Renal pelvis (tissue), 12 donors: ENCODE measurements at places on chromosomes 1 and 21. TPM values are rescaled to one million over a fixed set of nuclear protein-coding genes. Genes with fewer than 3 reads are reported as not detected.

- DNase-seq = no peak
Measured at GRCh38 chr1:116431870-116432500, 58.9 kb downstream of the ATP1A1 start.

DNA sequence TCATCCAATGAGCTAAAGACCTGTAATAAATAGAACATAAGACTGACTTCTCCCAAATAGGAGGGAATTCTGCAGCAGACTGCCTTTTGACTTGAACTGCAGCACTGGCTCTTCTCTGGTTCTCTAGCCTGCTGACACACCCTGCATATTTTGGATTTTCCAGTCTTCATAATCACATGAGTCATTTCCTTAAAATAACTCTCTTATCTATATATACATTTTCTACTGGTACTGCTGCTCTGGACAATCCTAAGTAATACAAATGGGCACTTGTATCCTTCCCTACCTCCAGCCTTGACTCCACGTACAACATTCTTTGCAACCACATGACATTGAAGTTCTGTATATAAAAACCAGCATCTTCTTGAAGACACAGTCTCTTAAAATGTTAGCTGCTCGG lies 429.4 kb upstream of the TMPRSS15 start:
- DNase-seq = no peak

The IPP gene
- 29.7 TPM for polyA plus RNA-seq

DNA sequence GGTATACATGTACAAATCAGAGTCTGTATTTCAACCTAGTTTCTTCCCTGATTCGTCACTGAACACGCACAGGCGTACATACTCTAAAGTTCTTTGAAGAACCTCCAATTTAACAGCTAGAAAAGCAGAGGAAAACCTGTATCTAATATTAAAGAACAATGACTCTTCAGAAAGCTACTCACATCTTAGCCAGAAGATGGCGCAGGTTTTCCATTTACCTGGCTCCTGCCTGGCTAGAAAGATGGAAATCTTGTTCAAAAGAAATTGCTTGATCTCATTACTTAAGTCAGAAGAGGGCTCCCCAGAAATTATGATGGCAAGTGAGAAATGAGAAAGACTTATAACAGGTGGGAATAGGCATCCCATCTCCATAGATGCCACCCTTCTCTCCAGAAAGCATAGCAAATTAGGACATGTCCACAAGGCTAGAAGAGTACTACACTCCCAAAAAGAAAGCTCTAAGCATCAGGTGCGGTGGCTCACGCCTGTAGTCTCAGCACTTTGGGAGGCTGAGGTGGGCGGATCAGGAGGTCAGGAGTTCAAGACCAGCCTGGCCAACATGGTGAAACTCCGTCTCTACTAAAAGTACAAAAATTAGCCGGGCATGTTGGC lies 19.0 kb upstream of the L1TD1 start:
- DNase-seq = peak; percentile 57

GRCh38 chr1:100415498-100415778 lies 63.1 kb downstream of the CDC14A start:
- DNase-seq = peak; percentile 22

DNA sequence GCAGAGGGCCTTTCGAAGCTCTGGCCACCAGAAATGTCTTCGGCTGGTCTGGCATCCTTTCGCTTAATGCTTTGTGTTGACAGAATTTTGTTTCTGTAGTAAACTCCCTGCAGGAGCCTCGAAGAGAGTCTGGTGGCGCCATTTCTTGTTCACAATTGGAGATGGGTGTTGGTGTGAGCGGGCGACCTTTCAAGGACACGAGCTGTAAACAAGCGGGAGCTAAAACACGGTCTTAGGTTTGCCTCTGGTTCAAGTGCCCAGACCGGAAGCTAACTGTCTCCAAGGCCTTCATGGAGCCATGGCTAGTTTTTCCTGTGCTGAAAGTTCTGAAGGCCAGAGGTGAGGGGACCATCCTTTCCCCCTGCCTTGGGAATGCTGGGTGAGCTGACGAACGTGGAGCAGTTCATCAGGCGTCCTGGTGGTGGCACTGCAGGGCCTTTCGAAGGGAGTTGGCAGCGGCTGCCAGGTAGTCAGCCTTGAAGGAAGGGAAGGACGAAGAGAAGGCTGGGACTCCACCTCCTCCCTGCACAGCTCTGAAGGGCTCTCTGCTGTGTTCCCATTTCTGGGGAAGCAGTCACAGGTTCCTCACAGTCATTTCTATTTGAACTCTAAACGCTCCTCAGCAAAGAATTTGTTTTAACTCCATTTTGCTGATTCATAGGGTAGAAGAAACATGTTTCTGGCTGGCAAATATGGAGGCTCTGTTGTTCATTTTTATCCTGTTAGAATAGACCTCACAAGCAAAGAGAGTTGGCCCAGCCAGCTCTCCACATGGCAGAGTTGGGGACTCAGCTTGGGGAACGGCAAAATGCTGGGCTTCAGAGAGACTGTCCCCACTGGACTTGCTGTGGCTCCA lies 35.2 kb downstream of the URB2 start:
- peak; percentile 43 for DNase-seq

DNA sequence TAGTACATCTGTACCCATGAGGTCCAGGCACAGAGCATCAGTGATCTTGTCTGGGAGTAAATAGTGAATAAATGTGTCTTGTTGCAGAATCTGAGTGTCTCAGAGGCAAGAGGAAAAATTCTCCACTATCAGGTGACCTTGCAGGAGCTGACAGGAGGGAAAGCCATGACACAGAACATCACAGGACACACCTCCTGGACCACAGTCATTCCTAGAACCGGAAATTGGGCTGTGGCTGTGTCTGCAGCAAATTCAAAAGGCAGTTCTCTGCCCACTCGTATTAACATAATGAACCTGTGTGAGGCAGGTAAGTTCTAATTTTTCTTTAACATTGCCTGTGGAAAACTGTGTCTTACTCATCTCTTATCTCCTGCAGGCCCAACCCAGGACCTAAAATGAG lies 43.1 kb downstream of the IL12RB2 start:
- DNase-seq = no peak

DNA sequence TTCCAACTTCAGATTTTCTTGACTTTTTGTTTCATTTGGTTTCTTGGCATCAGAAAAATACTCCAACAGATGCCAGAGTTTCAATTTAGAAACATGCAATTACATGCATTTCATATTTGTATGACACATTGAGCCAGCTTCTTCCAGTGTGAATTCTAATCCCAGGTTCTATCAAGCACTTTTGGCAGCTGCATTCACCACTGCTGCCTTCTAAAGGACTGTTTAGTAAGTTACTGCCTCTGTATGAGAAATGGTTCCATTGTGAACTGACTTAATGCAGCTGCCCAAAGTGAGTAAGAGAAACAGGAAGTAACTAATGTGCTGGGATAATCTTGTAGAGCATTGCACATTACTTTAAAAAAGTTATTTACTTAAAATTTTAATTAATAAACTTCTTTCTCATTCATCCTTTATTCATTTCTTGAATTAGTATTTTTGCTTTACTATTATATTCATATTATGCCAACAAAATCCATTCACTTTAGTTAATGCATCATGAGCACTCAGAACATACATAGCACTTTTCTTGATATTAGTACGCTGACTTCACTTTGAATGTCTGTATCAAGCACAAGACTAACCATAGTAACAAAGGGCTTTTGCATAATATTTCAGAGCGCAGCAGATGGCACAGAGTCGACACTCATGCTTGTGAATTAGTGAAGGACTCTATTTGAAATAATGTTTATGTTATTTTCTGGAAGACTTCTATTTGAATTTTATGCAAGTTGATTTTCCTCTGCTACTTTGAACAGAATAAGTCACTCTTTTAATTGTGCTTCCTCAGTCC lies 9.8 kb downstream of the RGS18 start:
- DNase-seq = no peak

DNA sequence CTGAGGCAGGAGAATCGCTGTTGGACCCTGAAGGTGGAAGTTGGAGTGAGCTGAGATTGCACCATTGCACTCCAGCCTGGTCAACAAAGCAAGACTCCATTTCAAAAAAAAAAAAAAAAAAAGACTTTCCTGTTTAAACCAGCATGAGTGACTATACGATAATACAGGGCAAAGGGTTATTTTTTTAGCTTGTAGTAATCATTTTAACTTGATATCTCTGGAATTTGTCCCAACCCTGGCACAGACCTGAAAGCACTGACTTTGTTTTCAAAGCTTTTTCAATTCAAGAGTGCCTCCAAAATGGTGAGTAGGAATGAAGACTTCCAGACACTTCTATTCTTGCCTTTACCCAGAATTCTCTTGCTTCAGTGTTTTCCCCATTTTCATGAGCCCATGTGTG lies 4.4 kb upstream of the TMCO2 start:
- no peak for DNase-seq

DNA sequence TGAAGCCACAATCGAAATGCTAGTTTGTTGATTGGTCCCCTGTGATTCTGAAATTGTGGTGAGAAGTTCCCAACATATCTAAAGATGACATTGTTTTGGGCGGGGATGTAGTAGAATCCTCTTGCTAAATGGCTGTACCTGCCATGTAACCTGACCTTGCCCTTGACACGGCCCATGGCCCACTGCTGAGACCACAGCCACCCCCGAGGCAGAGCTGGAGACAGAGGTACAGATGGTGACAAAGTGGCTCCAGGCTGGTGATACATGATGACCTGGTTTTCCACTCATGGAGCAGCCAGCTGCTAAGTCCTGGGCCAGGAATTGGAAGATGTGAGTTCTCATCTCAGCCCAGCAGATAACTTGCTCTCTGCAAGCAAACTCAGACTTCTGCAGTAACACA lies 226.5 kb downstream of the FOXD2 start:
- DNase-seq = no peak

GRCh38 chr1:231232870-231233734 lies 7.9 kb upstream of the GNPAT start:
- no peak for DNase-seq

DNA sequence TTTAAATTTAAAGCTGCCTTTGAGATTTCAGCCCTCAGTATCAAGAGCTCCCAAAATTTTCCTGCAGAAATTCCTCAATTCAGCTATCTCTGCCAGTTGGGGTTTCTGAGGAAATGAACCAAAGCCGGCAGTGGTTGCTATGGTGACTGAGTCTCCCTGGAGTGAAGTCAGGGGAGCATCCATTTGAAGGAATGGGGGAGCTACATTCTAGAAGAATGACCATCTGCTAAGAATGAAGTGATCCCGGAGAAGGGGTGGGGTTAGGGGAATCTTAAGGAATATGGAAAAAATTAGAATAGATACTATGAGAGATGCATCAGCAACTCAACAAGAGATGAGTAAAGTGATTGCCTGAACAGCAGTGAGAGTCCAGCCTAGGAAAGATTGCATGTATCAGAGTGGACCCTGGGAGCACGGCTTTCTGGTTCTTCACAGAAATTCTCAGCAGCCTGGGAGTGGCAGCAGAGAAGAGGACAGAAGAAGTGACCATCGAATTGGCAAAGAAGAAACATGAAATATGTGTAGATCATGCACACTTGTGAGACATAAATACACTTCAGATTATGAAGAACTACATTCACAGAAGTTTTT lies 94.7 kb downstream of the CHD1L start:
- peak; percentile 39 for DNase-seq

GRCh38 chr1:200260597-200261335 lies 149.1 kb downstream of the ZNF281 start:
- no peak for DNase-seq

DNA sequence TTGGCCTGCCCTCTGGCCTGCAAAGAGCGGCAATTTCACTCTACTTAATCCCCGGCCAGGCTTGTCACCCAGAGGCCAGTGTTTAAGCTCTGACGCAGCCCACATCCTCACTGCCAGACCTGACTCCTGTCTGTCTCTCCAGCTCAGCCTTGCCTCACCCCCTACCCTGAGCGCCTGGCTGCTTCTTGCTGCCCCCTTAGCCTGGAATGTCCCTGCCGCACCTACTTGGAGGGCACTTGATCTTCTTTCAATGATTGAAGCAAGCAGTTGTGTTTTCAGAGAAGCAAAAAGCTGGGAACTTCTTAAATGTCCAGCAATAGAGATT lies 87.4 kb upstream of the ZBTB40 start:
- DNase-seq = no peak

GRCh38 chr1:18808550-18808949 lies 50.9 kb downstream of the TAS1R2 start:
- no peak for DNase-seq

DNA sequence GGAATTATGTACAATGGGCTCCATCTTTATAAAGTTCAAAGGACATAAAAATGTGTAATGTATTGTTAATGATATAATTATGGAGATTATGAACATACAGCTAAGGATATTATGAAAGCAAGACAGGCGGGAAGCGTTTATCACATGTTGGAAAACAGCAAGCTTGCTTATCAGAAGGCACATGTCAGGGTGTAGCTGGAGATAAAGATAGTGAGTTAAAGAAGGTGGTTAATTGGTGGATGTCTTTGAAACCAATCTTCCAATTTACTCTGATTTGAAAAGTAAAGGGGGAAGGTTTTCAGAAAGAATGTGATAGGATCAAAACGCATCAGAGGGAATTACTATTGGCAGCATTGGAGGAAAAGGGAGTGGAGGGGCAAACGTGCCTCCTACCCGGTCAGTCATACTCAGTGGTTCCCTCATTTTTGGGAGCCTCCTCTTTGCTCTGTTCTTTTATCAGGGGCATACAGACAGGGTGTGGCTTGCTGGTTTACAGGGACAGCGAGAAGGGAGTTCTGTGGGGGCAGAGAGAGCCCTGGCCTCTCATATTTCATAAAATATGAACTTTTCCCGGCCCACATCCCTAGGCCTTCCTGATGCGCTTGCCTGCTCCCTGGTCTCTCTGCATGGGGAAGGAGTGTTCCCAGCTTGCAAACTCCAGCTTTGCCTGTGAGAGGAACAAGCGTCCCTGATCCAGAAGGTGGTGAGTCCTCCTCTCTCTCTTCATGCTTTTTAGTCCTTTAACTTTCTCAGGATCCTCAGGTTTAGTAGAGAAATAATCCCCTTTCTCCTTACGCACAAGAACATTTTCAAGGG lies 8.0 kb upstream of the SVBP start:
- no peak for DNase-seq

The CYP4A22 gene
- 6.0 TPM for polyA plus RNA-seq

- DNase-seq = no peak
Measured at GRCh38 chr1:231236938-231237337, 4.1 kb upstream of the GNPAT start.

DNA sequence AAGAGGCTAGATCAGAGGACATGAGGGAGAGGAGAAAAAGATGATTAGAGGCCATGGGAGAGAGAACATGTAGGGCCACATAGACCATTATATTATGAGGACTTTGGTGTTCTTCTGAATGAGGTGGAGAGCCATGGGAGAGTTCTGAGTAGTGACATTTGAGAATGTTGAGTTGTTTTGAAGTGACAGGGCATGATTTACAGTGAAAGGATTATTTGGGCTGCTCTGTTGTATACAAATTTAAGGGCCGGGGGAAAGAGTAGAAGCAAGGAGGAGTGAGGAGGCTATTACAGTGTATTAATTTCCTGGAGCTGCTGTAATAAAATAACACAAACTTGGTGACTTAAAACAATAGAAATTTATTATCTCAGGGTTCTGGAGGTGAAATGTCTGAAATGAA lies 102.5 kb upstream of the RGS4 start:
- DNase-seq = peak; percentile 50

DNA sequence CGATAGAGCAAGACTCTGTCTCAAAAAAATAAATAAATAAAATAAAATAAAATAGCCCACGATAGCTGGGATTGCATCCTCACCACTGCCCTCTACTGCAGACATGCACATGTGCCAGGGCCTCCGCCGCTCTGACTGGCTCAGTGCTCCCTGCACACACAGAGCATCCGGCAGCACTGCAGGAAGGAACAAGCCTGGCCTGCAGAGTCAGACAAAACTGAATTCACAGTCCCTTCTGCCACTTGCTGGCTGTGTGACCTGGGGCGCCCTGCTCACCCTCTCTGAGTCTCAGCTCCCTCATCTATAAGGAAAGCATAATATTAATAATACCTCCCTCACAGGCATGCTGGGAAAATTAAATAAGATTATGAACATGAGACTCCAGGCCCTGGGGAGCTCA lies 35.4 kb downstream of the CSMD2 start:
- DNase-seq = no peak
